ENCODE measurements at places on chromosomes 11 and 22. TPM values are rescaled to one million over a fixed set of nuclear protein-coding genes. Genes with fewer than 3 reads are reported as not detected.

Gene MYRF
- total RNA-seq = 0.24 TPM

Gene RFPL1
- not detected for total RNA-seq

DNA sequence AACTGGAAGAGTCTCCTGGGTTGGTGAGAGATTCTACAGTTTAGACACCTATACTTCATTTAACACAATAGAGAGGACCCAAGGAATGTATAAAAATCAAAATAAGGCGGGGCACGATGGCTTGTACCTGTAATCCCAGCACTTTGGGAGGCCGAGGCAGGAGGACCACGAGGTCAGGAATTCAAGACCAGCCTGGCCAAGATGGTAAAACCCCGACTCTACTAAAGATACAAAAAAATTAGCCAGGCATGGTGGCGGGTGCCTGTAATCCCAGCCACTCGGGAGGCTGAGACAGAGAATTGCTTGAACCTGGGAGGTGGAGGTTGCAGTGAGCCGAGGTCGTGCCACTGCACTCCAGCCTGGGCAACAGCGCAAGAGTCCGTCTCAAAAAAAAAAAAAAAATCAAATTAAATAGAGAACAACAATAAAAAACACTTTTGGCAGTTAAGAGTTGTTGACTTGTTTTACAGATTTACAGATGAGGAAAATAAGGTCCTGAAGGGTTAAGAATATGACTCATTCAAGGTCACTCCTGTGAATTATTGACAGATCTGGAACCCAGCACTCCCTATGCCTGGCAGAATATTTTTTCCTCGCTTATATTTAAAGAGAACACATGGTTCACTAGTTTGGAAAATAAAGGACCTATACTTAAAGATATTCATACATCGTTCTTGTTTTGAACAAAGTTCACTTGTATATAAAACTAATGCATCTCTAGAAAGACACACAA lies 5.2 kb downstream of the LGR4 start:
- DNase-seq = no peak

GRCh38 chr11:105046898-105047579 lies 1.9 kb upstream of the CARD16 start:
- no peak for DNase-seq
